IMR-90 (cell line): ENCODE measurements at places on chromosomes 11 and 22. TPM values are rescaled to one million over a fixed set of nuclear protein-coding genes. Genes with fewer than 3 reads are reported as not detected.

Gene MTMR2
- 30.6 and 36.9 TPM in 2 replicates for total RNA-seq

Gene PTGDR2
- total RNA-seq: under 0.01 TPM in 2 replicates

Gene AIFM3
- under 0.01 and 0.18 TPM in 2 replicates for total RNA-seq

Gene PAMR1
- 65.5 and 80.7 TPM in 2 replicates for total RNA-seq

Gene ABCC8
- total RNA-seq: not detected in 2 replicates

Gene FLRT1
- total RNA-seq: under 0.01 TPM in 2 replicates

Gene TSGA10IP
- total RNA-seq: under 0.01 TPM in 1 of 2 replicates, not detected in the other

Gene MS4A3
- not detected in 2 replicates for total RNA-seq

Gene FGF19
- not detected in 2 replicates for total RNA-seq

Gene DRD4
- total RNA-seq: not detected in 2 replicates

Gene NOX4
- total RNA-seq: 10.8 and 11.7 TPM in 2 replicates

Gene LAMTOR1
- 118 and 137 TPM in 2 replicates for total RNA-seq

Gene SLC35E4
- total RNA-seq: 6.8 and 6.9 TPM in 2 replicates

Gene ADAMTS8
- under 0.01 TPM in 2 replicates for total RNA-seq

Gene HTR3A
- not detected in 2 replicates for total RNA-seq
